ENCODE measurements at places on chromosomes 13 and 19.

DNA sequence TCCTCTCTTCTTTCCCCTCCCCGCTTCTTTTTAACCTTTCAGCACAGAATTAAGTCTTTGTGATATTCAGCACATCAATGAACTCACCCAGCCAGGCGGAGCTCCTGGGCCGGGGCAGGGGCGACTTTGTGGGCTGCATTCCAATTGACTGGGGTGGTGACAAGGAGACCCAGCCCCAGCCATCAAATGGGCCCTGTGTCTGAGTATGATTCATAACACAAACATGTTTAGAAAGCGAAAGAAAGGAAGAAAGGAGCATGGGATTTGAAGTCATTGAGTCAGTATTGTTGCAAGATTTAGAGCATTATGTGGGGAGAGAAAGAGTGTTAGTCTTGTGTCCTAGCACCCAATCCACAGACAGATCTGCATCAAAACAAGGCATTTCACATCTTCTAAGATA, 185.3 kb downstream of the LHFPL6 start:
- DNase-seq: no peak

DNA sequence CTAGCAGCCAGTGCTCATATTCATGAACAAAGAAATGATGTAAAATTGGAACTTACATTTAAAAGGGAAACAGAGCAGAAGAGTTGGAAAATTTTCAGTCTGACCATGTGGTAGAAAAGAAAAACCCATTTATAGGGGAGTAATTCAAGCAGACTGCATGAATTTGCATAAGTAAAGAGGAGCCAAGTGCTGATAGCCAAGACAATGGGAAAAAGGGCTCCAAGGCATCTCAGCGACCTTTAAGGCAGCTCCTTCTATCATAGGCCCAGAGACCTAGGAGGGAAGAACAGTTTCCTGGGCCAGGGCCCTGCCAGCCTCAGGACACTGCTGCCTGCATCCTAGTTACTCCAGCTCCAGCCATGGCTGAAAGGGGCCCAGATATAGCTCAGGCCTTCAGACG, 7.5 kb downstream of the DNAJC3 start:
- DNase-seq: no peak

DNA sequence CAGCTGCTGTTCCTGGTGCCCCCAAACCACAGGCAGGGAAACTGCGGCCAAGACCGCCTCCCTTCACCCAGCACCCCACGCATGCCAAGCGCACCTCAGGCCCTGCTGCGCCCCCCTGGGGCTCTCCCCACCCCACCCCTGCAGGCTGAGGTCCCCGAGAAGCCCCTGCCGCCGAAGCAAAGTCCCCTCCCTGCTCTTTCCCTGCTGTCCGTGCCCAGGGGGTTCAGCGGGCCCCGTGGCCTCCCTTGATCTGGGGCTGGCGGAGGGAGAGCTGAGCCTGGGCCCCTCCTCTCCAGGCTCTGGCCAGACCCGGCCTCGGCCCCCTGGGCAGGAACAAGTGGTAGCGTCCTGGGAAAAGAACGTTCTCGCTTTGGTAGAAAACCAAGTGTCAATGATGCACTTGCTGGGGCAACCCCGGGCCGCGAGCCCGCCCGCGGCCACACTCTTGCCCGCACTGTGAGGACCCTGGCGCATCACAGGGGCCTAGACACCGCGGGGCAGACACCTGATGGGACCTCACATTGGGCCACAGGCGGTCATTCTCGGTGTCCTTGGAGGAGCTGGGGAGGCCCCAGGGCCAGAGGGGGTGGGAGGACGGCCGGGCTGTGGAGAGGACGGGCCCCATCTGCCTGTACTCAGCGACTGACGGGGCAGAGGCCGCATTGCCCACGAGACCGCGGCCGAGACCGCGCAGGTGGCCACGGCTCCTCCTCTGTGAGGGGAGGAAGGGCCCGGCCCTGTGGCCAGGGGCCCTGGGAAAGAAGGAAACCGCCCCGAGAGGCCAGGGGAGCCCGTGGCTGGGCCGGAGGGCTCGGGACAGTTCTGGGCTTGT, 29.0 kb downstream of the GPX4 start:
- no peak for DNase-seq

- DNase-seq: no peak
Measured at GRCh38 chr13:101703838-101704237, 251.4 kb downstream of the ITGBL1 start.

- DNase-seq: no peak
Measured at GRCh38 chr19:3236272-3236671, 11.8 kb downstream of the CELF5 start.

DNA sequence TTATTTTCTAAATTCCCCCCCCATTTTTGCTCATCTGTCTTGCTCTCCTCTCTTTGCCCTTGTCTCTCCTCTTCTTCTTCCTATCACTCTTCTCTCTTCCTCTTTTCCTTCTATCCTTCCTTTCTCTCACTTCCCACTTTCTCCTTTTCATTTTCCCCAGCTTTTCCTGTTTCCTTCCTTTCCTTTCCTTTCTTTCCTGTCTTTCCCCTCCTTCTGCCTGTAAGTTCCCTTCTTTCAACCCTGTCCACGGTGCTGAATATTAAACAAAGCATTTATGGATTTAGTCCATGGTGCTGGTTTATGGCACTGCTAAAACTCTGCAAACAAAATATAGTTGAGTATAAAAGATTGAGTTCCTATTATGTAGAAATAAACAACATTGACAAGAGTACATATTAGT, 27.6 kb downstream of the SCEL start:
- DNase-seq: no peak

All from right renal cortex interstitium (tissue), 3 donors.